ENCODE measurements at places on chromosomes 5 and 9.

DNA sequence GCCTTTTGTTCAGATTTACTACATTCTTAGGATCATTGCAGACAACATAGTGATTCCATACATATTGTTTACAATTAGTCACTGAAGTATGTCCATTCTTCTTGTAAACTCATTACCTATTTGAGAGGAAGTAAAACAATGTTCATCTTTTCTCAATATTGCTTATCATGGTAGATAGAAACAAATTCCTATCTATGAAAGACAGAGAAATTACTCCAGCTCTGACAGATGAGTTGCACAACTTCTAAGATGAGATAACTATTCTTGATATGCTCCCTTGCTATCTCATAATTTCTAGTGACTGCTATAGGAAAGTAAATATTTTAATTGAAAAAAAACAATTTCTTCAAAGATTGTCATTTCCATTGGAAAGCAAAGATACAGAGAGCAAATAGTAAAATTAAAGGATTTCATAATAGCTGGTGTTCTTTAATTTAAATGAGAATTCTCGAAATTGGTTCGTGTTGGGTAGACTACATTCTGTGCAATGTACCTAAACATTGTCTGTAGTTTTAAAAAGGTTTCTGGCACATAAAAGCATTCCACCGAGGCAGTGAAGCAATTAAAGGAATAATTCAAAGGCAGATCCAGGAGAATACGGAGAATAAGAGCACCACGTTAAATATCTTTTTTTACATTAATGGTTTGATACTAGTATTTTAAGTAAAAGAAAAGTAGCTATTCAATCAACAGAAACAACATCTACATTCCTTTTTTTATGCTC lies 1029.1 kb upstream of the ACO1 start:
- no peak for DNase-seq

GRCh38 chr5:122385808-122386207 lies 73.8 kb downstream of the SNCAIP start:
- no peak for DNase-seq

DNA sequence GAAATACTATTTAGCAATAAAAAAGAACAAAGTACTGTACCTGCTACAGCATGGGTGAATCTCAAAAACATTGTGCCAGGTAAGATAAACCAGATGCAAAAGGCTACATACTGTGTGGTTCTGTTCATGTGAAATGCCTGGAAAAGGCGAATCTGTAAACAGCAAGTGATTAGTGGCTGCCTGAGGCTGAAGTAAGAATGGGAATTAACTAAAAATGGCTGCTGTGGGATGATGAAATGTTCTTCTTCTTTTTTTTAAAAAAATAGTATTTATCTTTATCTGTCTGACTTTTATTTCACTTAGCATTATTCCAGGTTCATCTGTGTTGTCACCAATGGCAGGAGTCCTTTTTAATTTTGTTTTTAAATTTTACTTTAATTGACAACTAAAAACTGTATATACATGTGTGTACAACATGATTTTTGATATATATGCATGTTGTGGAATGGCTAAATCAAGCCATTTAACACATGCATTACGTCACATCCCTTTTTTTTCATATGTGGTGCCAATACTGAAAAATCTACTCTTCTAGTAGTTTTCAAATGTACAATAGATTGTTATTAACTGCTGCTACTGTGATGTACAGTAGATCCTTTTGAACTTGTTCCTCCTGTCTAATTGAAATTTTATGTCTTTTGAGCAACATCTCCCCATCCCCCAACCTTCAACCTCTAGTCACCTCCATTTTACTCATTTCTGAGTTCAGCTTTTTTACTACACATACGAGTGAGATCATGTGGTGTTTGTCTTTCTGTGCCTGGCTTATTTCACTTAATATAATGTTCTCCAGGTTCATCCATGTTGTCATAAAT lies 62.9 kb upstream of the TNFAIP8 start:
- DNase-seq: no peak

DNA sequence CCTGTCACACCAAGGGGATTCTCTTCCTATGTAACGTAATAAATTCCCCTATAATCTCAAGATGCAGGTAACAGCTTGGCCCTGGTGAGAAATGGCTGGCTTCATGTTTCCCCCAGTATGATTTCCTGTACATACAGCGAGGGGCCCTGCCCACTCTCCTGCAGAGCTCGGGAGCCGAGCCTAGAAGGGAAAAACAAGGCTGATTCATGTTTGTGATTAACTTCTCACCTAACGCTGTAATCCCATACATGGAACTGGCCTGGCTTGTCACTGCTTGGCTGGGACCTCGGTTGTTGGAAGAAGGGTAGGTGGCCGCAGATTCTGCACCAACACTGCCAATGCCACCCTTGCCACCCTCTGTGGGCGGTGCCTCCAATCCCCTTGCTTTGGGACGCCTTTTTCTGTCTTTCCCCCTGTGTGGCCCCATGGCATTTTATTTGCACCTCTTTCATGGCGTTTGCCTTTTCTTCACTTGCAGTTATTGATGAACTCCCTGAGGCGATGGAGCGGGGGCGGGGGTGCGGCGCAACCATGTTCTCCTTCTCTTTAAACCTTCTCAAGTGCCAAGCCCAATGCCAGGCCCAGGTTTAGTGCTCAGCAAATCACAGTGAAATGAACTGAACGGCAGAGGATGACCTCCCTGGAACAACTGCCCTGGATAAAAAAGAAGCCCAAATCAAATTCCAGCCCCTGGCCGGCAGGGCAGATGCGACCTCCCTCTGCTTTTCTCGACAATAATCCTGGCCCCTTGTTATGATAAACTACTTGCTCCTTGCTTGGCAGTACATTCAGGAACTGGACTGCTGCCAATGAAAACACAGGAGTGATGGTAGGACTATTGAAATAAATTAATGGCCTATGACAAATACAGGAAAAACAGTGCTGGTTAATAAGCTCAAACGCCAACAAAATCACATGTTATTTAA lies 108.1 kb downstream of the TMEM174 start:
- peak; percentile 99 for DNase-seq

- no peak for DNase-seq
These were observed 85.5 kb upstream of the PPP1R26 start for GRCh38 chr9:135394131-135394530.

- no peak for DNase-seq
These were observed 1.4 kb downstream of the BAAT start for GRCh38 chr9:101383361-101383760.

DNA sequence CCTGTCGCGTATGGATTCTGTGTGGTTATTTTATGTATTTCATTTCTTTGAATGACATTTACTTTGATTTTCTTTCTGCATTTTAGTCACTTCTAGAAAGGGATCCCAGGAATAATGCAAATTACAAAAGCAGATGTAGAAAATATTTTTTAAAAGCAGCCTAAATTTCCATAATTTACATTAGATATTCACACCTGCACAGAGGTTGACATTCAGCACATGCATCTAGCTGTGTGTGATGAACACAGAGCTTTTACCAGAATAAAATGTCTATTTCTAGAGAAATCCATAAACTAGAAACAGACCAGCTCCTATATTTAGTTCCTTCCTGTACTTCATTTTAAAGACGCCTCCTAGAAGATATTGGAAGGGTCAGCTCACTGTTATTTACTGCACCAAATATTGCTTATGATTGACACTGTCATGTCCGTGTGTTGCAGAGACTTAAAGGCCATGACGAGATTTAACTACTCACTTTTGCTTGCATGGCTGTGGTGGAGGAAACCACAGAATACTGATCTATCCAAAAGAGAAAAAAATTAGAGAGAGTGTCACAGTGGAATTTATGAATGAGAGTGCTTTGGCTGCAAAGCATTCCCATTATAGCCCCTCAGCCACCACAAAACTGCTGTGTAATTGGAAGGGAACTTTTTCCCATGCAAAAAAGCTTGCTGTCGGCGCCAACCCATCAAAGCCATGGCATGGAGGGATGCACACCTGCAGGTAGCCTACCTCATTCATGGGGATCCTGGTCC lies 58.1 kb downstream of the EBF1 start:
- no peak for DNase-seq

DNA sequence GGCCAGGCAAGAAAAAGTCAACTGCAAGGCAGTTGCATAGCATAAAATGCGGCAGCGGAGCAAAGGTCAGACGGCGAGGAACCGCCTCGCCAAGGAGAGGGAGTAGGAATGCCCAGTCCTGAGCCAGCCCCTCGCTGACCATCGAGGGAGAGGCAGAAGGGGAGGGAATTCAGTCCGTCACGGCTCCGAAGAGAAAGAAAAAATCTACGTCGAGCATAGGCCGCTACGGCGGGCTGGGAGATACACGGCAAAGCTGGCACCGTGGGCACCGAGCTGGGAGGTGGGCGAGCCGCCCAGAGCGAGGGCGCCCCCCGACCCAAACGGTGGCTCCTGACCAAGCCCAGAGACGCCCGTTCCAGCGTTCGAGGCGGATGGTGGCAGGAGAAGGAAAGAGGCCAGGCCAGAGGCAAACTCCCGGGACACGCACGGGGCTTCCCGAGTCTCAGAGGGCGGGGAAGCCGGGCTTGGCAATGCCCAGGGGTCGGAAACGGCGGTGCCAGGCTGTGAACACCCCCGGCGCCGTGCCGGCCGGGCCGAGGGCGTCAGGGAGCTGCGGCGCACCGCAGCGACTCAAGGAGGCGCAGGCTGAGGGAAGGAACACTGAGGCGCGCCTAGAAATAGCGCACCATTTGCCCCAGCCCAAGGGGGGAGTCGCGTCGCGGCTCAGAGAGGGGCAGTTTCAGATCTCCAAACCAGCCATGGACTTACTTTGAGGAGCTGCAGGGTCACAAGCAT lies 518 bp downstream of the SPRY4 start:
- peak; percentile 73 for DNase-seq

DNA sequence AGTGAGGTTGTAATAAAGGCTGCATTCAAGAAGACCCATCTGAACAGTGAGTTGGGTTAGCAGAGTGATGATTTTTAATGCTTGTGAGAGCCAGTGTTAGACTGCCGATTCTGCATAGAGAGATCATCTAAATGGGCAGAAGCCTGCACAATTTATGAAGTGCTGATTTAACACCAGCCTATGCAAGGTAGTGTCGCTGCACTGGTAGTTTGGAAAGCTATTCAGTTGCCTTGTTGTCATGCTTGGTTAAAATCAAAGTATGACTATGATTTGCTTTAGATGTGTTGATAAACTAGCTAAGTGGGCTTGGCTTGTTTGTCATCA lies 379 bp upstream of the LRRTM2 start:
- DNase-seq: no peak

GRCh38 chr5:38442247-38442573 lies 114.2 kb downstream of the LIFR start:
- no peak for DNase-seq

- no peak for DNase-seq
These were observed 4.7 kb upstream of the CNTFR start for GRCh38 chr9:34594177-34594576.

GRCh38 chr9:136860529-136860928 lies 5.6 kb downstream of the EDF1 start:
- DNase-seq: no peak
